ENCODE measurements at places on chromosomes 2 and 18. TPM values are rescaled to one million over a fixed set of nuclear protein-coding genes. Genes with fewer than 3 reads are reported as not detected.

GRCh38 chr2:77567723-77568122 lies 45.5 kb upstream of the LRRTM4 start:
- no peak for DNase-seq
- no peak overlapping the region for H3K4me3 ChIP-seq
- H3K27me3 ChIP-seq: no peaks in the 10 kb centered on the region

DNA sequence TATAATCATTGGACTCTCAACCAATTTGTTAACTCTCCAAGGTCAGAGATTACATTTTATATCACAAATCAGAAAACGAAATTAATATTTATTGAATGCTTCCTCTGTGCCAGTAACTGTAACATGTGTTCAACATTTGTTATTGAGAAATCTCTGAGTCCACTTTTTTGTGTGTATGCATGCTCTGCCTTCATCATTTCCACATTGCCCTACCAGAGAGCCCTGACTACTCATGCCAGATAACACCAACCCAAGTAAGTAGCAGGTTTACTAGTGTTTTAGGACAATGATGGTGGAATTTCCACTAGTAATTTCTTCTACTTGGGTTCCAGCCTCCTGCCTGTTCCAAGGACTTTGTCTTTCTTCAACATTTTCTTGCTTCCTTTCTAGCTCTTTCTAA lies 14.2 kb upstream of the FAP start:
- H3K4me1 ChIP-seq: peaks cover 12% of the 10 kb centered on the region
- H3K36me3 ChIP-seq: no peaks in the 10 kb centered on the region
- DNase-seq: no peak
- H3K27me3 ChIP-seq: peaks cover 12% of the 10 kb centered on the region
- H3K4me3 ChIP-seq: no peak overlapping the region
- H3K27ac ChIP-seq: no peak overlapping the region

Gene SERPINB11
- not detected for total RNA-seq

DNA sequence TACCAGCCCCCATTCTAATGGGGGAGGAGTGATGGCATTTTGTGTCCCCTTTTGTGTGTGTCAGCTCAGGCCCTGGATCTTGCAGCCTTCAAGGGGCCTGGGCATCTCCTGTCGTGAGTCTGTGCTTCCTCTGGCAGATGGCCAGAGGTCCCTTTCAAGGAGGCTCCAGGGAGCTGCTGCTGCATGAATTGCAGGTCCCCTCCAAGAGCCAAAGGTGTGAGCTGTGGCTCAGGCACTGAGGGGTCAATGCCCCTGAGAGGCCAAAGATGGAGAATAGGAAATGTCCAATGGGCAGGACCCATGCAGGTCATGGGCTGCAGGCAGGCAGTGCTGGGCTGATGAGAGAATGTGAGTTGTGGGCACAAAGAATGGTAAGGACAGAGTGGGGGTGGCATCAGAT lies 10.4 kb downstream of the MAB21L4 start:
- no peak overlapping the region for H3K27ac ChIP-seq
- no peak for DNase-seq
- peaks cover 7% of the 10 kb centered on the region for H3K27me3 ChIP-seq
- H3K4me3 ChIP-seq: no peak overlapping the region
- H3K36me3 ChIP-seq: no peaks in the 10 kb centered on the region
